ENCODE measurements at places on chromosomes 5 and 9. TPM values are rescaled to one million over a fixed set of nuclear protein-coding genes. Genes with fewer than 3 reads are reported as not detected.

ZNF366 gene
- total RNA-seq = 4.6 TPM

TRIM36 gene
- 0.69 TPM for total RNA-seq

IFNA13 gene
- total RNA-seq = not detected

LCN15 gene
- not detected for total RNA-seq

RGS14 gene
- 4.8 TPM for total RNA-seq

GRXCR2 gene
- not detected for total RNA-seq

PCDHGB2 gene
- total RNA-seq = 1.9 TPM

SPATA31A3 gene
- total RNA-seq = not detected

GABRA1 gene
- total RNA-seq = not detected

SLC36A3 gene
- not detected for total RNA-seq

SLIT3 gene
- total RNA-seq = 0.02 TPM

NIM1K gene
- not detected for total RNA-seq

ARL14EPL gene
- total RNA-seq = 0.58 TPM

F12 gene
- total RNA-seq = 1.00 TPM

STARD4 gene
- total RNA-seq = 87.8 TPM

PCDHB9 gene
- total RNA-seq = 0.16 TPM

LCN2 gene
- not detected for total RNA-seq

MBLAC2 gene
- 5.3 TPM for total RNA-seq

TMC1 gene
- total RNA-seq = 1.5 TPM

INSL4 gene
- not detected for total RNA-seq

IL4 gene
- not detected for total RNA-seq

ASTN2 gene
- total RNA-seq = 1.6 TPM

SKP2 gene
- total RNA-seq = 42.0 TPM

IFNA21 gene
- total RNA-seq = not detected

QRFP gene
- not detected for total RNA-seq

BASP1 gene
- total RNA-seq = 79.3 TPM

SHC3 gene
- total RNA-seq = 2.0 TPM

GOLPH3 gene
- total RNA-seq = 67.2 TPM

BTNL8 gene
- not detected for total RNA-seq

CNTFR gene
- not detected for total RNA-seq

TMED9 gene
- total RNA-seq = 286 TPM

TSSK1B gene
- not detected for total RNA-seq

SMU1 gene
- total RNA-seq = 21.7 TPM

BARHL1 gene
- total RNA-seq = not detected

IGFBPL1 gene
- total RNA-seq = not detected

PTPN3 gene
- total RNA-seq = not detected

PLPP6 gene
- total RNA-seq = 5.4 TPM

SELENOP gene
- total RNA-seq = not detected

PRRX2 gene
- 0.32 TPM for total RNA-seq

ZNG1A gene
- total RNA-seq = 39.8 TPM

RABGAP1 gene
- total RNA-seq = 43.1 TPM

CATSPER3 gene
- total RNA-seq = 0.71 TPM

CBY3 gene
- total RNA-seq = not detected

PCDHA5 gene
- not detected for total RNA-seq

Measured in endothelial cell of umbilical vein (primary cell).